ENCODE measurements at places on chromosomes 11 and 22.

GRCh38 chr11:133843454-133843987 lies 1.8 kb downstream of the SPATA19 start:
- no peak for DNase-seq

- no peak for DNase-seq
Measured at GRCh38 chr11:62423012-62423411, 4.2 kb downstream of the SCGB1A1 start.

DNA sequence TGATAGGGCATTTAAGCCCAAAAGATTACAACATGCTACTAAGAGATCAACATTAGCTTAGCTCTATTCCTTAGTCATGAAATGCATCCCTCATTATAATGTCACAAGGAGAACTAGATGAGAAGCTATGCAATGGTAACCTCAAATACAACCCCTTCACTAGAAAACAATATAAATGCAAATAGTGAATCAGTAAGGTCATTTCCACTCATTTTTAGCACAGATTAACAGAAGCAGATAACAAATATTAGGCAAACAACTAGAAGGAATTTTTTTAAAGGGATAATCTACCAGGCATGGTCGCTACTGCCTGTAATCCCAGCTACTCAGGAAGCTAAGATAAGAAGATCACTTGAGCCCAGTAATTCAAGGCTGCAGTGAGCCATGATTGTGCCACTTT lies 28.2 kb downstream of the SIK3 start:
- DNase-seq: no peak

GRCh38 chr11:99257131-99257530 lies 236.4 kb downstream of the CNTN5 start:
- no peak for DNase-seq

GRCh38 chr22:47294222-47294532 lies 531.7 kb downstream of the TBC1D22A start:
- DNase-seq: peak; percentile 76

- DNase-seq: no peak
Measured at GRCh38 chr11:36427876-36428275, 82.2 kb downstream of the TRAF6 start.

DNA sequence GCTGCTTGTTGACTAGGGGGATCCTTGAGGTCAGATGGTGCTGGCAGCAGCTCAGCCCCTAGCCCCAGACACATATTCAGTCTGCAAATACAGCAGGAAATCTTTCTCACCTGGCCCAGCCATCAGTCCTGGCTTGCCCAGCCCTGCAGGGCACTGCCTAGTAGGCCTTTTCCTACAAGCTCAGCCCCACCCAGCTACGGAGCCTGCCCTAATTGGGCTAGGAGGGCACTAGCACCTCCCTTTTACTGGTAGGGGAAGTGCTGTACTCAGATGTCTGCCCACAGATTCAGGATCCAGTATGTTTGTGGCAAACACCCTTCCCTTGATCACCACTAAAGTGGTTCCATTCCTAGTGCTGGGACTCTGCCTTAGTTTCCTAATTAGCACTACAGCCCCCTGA lies 257.1 kb upstream of the CADM1 start:
- no peak for DNase-seq

DNA sequence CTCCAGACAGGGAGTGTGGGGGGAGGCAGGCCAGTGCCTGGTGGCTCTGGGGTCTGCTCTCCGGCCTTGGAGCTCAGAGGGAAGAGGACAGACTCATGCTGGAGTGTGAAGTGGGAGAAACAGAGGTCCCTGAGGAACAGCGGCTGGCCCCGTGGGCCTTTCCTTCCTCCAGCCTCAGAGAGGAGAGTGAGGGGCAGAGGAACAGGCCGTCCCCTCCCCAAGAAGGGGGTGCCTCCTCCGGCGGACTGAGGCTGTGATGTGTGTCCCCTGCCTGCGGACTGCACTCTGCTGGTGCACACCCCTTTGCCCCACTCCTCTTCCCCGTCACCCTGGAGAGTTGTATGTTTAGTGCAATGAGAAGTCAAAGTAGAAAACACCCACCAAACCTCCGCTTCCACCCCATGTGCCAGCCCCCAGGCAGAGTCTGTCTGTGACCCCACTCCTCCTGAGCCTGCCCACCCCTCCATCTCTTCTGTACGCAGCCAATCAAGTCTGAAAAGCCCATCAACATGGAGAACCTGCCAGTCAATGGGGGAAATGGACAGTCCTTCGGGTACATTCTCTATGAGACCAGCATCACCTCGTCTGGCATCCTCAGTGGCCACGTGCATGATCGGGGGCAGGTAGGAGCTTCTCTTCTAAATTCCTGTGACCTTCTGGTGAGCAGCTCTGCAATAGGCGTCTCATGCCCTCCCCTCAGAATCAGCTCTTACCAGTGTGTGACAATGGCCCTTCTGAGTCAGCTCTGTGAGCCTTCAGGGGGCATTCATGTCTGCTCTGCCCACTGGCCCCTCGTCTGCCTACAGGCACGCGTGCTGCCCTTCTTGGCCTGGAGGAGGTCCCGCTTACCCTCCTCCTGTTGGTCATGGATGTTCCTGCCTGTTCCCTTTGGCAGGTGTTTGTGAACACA lies 39.0 kb downstream of the GLB1L2 start:
- DNase-seq: no peak

- DNase-seq: no peak
Measured at GRCh38 chr22:29332886-29333496, 17.5 kb upstream of the RASL10A start.

- DNase-seq: peak; percentile 16
Measured at GRCh38 chr11:17102462-17102861, 25.0 kb upstream of the RPS13 start.

- DNase-seq: peak; percentile 28
Measured at GRCh38 chr11:45736424-45736823, 68.5 kb upstream of the SLC35C1 start.

DNA sequence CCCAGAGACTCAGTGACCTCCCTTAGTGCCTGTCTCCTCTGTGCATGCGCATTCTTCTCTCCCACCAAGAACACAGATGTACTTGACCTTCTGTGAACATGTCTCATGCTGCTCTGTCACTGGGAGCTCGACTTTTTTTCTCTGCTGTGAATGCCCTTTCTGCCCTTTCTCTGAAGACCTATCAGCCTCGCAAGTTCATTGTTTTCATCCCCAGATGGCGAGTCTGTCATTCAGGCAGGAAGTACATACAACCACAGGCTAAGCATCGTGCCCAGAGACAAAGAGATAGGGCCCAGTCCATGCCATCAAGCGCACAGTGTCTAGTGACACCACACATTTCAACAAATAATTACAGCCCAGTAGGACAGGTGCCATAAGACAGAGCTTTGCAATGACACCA lies 50.4 kb upstream of the RAB1B start:
- no peak for DNase-seq

- no peak for DNase-seq
Measured at GRCh38 chr11:17273211-17273610, 3.3 kb upstream of the NUCB2 start.

DNA sequence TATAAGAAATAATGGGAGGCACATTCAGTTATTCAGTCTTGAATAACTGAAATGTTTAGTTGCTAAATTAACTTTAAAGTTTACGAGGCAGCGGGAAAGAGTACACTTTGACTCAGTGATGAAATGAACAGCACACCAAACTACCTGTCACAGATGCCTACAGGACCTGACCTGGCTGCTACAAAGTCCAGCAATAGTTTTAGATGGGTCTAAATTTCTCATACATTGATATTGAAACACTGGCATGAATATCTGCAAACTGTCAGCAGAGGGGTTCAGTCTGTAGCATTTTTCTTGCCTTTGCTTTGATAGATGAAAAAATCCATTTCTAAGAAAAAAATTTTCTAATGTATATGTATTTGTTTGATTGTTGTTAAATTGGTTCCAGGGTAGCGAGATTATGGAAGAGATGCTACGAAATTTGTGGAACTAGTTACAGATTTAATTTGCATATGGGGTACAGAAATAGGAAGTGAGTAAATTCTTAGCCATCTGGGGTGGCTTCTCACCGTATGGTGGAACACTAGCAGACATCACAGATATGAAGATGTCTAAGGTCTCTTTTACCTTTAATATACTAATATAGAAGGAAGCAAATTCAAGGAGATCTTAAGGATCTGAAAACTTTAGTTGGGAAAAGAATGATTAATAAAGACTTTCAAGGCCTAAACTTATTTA lies 20.8 kb upstream of the GAB2 start:
- DNase-seq: no peak

- no peak for DNase-seq
Measured at GRCh38 chr11:12092714-12093113, 17.7 kb upstream of the MICAL2 start.

DNA sequence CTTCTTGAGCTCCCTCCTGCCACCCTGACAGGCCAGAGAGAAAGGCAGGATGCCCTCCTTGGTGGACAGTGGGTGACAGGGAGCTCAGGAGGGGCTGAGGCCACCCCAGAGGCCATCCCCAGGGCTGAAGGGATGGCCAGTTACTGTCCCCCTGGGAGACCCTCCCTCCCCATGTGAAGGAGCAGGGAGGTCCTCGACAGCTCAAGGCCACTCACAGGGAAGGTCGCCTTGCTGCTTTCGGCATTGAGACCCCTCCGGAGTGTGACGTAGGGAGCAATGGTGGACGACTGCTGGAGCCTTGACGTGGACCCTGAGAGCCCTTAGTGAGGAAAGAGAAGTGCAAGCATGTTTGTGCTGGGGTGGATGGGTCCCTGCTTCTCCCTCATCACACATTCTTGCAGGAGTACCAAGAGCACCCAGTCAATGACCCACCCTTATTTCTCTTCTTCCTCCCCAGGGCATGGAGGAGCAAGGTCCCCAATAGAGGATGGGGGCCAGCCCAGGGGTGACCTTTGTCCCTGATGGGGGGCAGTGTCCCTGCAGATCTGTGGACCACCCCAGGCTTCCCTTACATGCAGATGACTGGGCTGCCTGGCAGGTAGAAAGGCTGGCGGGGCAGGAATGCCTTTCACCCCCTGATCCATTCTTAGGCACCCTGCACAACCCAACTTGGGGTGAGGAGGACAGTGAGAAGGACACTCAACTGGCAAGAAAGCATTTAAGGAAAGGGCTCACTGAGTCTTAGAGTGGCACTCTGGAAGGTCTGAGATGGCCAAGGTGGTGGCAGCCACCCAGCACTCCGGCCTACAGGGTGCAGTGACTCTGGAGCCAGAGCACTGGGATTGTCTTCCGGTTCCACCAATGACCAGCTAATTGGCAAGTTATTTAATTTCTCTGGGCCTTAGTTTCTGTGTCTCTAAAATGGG lies 51.4 kb downstream of the C11orf58 start:
- DNase-seq: no peak

- DNase-seq: no peak
Measured at GRCh38 chr11:131692961-131693360, 322.5 kb downstream of the NTM start.

GRCh38 chr11:3120071-3120792 lies 44.9 kb downstream of the OSBPL5 start:
- DNase-seq: no peak

GRCh38 chr22:19139974-19140373 lies 4.5 kb downstream of the ESS2 start:
- DNase-seq: no peak

GRCh38 chr11:115338476-115338875 lies 165.7 kb downstream of the CADM1 start:
- peak; percentile 14 for DNase-seq

DNA sequence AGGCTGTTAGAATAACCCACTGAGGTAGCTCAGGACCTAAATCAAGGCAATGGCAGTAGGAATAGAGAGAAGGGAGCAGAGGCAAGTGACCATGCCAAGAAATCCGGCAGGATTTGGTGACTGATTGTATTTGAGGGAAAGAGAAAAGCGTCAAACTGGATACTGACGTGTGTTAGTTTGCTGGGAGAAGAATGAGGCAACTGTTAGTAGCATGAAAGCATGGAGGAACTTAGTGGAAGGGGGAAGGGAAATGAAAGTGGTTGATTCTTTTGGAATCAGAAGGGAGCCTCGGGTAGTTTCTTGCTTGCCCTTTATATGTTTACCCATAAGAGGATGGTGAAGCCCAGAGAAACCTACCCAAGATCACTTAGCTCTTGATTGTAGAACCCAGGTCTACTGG lies 8.3 kb downstream of the PPFIBP2 start:
- DNase-seq: no peak

DNA sequence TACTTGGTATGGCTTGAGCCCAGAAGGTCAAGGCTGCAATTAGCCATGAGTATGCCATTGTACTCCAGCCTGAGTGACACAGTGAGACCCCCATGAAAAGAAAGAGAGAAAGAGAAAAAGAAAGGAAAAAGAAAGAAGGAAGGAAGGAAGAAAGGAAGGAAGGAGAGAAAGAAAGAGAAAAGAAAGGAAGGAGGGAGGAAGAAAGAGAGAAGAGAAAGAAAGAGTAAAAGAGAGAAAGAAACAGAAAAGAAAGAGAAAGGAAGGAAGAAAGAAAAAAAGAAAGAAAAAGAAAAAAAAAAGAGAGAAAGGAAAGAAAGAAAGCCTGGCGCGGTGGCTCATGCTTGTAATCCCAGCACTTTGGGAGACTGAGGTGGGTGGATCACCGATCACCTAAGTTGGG lies 77.5 kb downstream of the CSTPP1 start:
- no peak for DNase-seq

DNA sequence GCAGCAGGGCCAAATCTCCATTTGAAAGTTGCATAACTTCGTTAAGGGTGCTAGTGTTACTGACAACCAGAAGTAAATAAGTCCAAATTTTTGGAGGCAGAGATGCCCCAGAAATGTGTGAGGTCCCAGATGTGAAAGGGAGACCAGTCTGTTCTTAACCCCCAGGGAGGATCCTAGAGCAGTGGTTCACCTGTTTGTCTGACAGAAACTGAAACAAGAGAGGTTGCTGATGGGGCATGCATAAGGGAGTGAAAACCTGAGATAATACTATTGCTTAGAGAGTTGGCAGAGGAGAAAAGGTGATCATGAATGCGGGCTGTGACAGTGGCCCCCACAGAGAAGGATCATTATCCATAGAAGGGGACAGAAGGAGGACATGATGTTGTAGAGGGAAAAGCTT lies 3.8 kb downstream of the CBLIF start:
- no peak for DNase-seq

- DNase-seq: no peak
Measured at GRCh38 chr11:118341815-118342489, 553 bp downstream of the CD3D start.

GRCh38 chr11:118168751-118169150 lies 7.7 kb downstream of the SCN2B start:
- no peak for DNase-seq

GRCh38 chr11:46387919-46388618 lies 3.5 kb downstream of the CHRM4 start:
- peak; percentile 22 for DNase-seq

DNA sequence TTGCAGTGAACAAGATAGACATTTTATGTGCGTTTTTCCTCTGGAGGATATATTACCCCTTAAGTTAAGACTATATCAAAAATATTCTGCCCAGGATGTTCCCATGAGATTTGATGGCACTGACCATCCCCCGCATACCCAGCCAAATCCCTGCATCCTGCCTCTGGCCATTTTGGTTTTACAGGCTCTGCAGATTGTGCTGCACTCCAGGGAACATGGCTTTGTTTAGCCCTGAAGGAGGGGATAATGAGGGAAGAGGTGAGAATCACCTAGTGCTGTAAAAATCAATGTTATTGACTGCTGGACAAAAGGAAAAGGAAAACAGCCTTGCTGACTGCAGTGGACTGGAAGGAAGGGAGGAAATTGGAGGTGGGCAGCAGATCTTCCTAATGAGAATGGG lies 717.4 kb downstream of the DLG2 start:
- no peak for DNase-seq

Measured in AG20443 (cell line).